ENCODE measurements at places on chromosomes 13 and 19. TPM values are rescaled to one million over a fixed set of nuclear protein-coding genes. Genes with fewer than 3 reads are reported as not detected.
A peak's percentile ranks its signal among the peaks of the same experiment; 100 is the strongest.

OR7A5 gene
- total RNA-seq, result not detected

GRCh38 chr19:49453013-49453756 lies at the start of gene ALDH16A1:
ALDH16A1 (plus strand) TSS chr19:49453225; CDS start chr19:49453332, 107 bp downstream.
- peak within 1 kb of the TSS; percentile 92 for H3K27ac ChIP-seq
- H3K4me3 ChIP-seq, result peak within 1 kb of the TSS; percentile 97
- no peaks in the 10 kb centered on the region for H3K36me3 ChIP-seq
- DNase-seq, result peak; percentile 99
- H3K4me1 ChIP-seq, result peaks cover 3% of the 10 kb centered on the region
- H3K27me3 ChIP-seq, result no peaks in the 10 kb centered on the region

- no peak overlapping the region for H3K4me3 ChIP-seq
- H3K27ac ChIP-seq, result no peak overlapping the region
- no peaks in the 10 kb centered on the region for H3K4me1 ChIP-seq
- DNase-seq, result no peak
- H3K27me3 ChIP-seq, result no peaks in the 10 kb centered on the region
These were observed 87.1 kb upstream of the STK24 start for GRCh38 chr13:98664047-98664446.

- H3K36me3 ChIP-seq, result no peaks in the 10 kb centered on the region
- no peaks in the 10 kb centered on the region for H3K4me1 ChIP-seq
- DNase-seq, result no peak
These were observed 2.2 kb upstream of the AMH start for GRCh38 chr19:2246801-2247361.

C19orf33 gene
- 43.9 TPM for total RNA-seq

ATXN8OS gene
- total RNA-seq, result not detected
